Right lung (tissue), 10 donors: ENCODE measurements at places on chromosomes 3 and 15. TPM values are rescaled to one million over a fixed set of nuclear protein-coding genes. Genes with fewer than 3 reads are reported as not detected.

SEMA6D gene
- 25.0 TPM for polyA plus RNA-seq

LRRC2 gene
- 0.60 TPM for polyA plus RNA-seq

GRCh38 chr3:69914395-69914794 lies 85.1 kb upstream of the SAMMSON start:
- no peak for DNase-seq

DNA sequence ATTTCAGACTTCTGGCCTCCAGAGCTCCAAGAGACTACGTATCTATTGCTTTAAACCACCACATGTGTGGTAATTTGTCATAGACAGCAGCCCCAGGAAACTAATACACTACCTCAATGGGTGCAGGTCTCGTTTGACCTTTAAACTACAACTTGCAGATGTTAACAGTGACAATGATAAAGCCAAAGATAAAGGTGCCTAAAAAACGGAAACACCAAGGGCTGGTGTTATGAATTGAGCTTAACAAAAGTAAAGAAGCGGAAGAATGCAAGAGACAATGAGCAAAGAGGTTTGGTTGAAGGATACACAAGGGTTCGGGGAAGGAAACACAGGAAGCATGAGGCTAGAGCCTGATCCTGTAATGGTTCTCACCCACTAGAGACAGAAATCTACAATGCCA lies 50.8 kb downstream of the RFTN1 start:
- no peak for DNase-seq

DNA sequence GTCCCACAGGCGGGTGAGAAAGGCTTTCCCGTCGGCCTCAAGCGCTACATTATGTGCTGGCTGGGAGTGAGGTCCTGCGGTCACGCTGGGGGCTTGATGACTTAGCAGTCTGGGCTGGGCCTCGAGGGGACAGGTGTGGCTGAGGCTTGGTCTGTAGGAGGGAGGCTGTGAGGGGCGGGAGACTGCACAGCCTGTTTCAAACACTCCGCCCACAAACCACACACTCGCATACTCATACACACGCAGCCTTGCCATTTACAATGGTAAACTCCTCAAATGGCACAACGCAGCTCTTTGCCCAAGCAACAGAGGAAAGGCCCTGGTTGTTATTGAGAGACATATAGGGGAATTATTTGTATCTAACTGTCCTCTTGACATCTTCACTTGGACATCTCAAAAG lies 32.4 kb upstream of the RASGRF1 start:
- no peak for DNase-seq

DNA sequence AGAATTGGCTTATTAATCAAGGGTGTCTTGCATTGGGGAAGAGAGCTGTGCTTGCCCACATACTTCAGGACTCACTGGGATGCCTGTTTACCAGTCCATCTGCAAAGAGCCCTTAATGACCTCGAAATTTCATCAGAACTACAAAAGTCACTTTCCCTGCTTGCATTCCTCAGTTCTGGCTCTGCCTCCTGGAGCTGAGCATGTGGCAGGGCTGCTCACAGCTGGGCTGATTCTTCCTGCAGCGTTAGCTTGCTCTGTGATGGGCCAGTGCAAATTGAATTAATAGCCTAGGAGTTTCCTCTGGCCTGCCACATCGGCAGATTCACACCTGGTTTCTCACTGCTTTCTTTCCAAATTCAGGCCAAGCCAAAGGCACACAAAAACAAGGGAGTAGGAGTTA lies 108.9 kb downstream of the DUT start:
- peak; percentile 19 for DNase-seq

DNA sequence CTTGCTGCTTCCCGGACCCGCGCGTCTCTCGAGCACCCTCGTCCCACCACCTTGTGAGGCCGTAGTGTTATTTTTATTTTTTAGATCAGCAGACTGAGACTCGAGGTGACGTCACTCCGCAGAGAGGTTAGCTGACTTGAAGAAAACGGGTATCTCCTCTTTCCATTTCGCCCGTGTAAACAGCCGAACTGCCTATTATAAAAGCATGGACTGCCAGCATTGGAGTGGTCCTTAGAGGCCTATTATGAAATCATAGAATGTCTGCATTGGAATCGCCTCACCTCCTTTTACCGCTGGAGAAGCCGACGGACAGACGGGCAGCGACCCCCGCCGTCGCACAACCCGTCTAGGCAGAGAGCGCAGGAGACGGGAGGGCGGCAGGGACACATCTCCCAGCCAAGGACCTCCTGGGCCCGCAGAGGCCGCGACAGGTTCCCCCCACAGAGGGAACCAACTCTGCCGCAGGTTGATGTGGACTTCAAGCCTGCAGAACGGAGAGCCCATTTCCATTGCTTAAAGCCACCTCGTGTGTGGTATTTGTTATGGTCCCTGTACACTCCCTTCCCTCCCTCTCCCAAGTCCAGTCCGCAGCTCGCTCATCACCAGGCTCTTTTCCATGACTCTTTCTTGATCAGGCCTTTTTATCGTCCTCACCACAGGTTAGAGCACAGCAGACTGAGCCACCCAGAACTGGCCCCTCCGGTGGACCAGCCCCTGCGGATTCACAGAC lies 540 bp upstream of the PPP1R2 start:
- no peak for DNase-seq

DNA sequence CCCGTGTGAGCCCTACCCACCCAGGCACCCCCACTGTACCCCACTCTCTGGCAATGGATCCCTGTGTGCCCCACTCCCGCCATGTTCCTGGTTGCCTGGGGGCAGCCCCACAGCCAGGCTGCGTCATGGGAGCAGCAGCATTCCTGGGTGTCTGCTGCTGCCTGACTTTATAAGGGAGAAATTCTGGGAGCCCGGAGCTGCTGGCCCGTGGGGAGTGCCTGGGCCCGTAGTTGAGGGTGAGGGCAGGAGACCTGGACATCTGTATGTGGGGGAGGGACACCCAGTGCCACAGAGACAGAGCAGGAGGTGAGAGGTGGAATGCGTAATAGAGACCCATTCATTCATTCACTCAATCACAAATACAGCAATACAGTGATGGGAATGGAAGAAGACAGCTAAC lies 15.1 kb downstream of the CSPG4 start:
- DNase-seq = no peak

DNA sequence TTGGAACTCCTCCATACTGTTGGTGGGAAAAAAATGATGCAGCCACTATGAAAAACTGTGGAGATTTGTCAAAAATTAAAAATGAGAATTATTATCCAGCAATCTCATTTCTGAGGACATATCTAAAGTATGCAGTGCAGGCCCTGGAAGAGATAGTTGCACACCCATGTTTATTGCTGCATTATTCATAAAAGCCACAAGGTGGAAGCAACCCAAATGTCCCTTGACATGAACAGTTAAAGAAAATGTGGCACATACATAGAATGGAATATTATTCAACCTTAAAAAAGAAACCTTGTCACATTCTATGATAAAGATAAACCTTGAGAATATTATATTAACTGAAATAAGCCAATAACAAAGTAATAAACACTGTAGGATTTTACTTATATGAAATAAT lies 80.9 kb upstream of the ARHGEF26 start:
- no peak for DNase-seq

GRCh38 chr3:110741891-110742290 lies 329.7 kb upstream of the NECTIN3 start:
- DNase-seq = no peak

GRCh38 chr3:128226795-128227395 lies 73.6 kb downstream of the EEFSEC start:
- no peak for DNase-seq

DNA sequence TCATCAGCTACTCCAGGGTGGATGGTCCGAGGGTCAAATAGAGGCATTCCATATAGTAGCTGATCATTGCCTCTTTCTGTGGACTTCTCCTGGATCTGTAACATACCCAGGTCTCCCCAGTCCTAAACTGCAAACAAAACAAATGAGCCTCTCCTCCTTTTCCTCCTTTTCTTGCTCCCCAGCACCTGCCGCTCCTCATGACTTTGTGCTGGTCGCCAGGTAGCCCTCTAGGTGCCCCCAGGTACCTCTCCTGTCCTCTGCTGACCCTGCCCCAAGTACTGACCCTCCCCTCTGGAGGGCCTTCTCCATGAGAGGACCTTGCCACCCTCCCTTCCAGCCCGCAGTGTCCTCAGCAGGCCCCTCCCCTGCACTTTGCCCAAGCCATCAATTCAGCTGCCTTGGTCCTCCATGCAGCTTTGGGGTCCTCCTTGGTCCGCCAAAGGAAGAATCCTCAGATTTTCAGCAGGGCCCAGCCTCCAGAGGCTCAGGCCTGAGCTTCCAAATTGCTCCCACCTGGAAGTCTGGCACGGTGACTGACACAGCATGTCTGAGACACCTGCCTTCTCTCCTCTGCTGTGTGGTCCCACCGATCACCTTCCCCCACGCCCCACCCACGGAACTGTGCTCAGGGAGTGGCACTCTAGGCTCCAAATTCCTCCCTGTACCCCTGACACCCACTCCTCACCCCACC lies 111.0 kb downstream of the LRRK1 start:
- no peak for DNase-seq

DNA sequence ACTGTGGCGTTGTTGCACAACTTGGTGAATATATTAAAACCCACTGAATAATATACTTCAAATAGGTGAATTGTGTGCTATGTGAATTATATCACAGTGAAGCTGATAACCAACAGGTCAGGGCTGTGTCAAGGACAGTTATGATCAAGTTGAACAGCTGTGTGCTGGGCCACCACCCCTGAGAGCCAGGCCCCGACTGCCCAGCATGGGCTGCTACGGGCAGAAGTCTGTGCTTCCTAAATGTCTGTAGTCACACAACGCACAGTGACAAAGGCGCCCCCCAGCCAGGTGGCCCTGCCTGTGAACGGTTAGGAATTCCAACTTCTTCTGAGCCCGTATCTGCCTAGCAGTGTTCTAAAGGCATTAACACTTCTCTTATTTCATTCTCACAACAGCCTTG lies 32.8 kb downstream of the TKT start:
- DNase-seq = no peak

DNA sequence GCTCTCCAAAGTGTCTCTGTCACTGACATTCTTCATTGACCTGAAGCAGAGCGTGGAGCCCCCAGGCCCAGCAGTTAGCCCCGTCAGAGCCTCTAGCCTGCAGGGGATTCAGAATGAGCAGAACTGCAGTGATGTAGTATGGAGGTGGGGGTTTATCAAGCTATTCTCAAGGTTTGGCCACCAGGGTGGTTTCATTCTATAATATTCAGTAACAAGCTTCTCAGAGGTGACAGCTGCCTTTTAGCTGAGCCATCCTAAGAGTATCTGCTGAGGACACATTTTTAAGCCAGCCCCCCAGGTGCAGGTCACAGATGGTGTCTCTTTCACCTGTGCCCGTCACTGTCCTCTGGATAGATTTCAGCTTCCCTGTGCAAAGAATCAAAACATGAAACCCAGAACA lies 31.9 kb downstream of the CMTM7 start:
- DNase-seq = no peak

- DNase-seq = no peak
Observed at GRCh38 chr3:181753391-181753790, 41.7 kb downstream of the SOX2 start.

DNA sequence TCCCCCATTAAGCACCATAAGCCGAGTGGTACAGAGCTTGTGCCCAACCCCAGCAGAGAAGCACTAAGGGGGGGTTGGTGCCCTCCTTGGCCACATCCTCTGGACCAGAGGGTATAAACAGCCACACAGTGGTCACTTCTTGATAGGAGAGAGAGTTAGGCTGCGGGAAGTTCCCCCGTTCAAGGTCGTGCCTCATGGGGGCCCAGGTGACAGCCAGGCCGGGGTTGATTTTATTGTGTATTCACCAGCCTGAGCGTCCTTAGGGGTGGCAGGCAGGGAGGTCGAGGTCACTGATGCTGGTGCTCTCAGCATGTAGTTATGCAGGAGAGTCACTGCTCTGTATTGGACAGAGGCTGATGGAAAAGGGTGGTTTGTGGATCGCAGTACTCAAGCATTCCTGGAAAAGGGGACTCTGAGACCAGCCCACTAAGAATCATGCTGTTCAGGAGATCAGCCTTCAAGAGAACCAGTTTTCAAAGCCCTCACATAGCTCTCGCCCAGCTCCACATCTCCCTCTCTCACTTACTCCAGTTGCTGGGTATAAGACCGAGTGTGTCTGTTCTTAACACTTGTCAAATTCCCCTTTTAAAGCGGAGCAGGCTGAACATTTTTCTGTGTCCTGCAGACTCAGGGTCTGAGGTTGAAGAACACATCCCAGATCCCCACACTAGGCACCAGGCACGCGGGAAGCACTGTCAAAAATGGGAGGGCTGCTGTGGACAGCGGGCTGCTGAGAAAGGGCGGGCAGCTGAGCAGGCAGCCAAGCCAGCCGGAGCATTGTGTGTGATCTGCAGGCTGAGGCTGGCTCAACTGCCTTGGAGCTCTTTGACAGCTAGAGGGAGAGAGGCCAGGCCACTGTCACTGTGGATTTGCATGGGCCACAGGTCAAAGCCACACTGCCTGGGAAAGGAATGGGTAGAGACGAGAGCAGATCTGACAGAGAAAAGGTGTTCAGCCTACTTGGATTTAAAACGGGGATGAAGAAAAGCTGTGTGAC lies 279.3 kb upstream of the LRRFIP2 start:
- DNase-seq = no peak

AADACL2 gene
- not detected for polyA plus RNA-seq

GRCh38 chr3:98977520-98977919 lies 76.0 kb upstream of the DCBLD2 start:
- DNase-seq = no peak

P2RY1 gene
- polyA plus RNA-seq = 14.5 TPM

DNA sequence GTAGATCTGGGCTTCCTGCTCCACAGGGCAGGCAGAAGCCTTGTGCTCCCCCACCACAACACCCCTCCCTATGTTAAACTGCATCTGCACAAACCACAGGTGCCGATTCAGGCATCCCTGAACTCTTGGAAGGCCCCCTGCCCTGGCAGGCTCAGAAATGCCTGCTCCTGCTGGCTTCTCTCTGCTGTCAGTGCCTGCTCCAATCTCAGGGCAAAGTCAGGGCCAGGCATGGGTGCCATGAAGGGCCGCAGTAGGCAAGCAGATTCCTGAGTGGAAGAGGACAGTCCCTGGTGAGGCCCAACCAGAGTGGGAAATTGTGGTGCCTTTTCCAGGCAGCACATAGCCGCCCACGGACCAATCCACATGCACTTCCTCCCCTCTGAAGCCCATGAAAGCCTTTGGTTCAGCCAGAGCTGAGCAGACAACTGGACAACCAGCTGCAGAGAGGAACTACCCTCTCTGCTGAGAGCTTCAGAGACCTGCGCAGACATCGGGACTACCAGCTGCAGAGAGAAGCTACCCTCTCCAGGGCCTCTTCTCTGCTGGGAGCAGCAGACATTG lies 13.6 kb downstream of the PRR20G start:
- DNase-seq = no peak

- DNase-seq = no peak
Observed at GRCh38 chr3:159775372-159775961, 213.2 kb upstream of the IL12A start.

GRCh38 chr3:156460206-156460611 lies 94.7 kb downstream of the SSR3 start:
- DNase-seq = no peak

- DNase-seq = no peak
Observed at GRCh38 chr15:45338417-45338816, 39.9 kb downstream of the GATM start.
